Activated CD4-positive, alpha-beta T cell treated with anti-CD3 and anti-CD28 coated beads for 36 hours (primary cell): ENCODE measurements at places on chromosomes 2 and 18. TPM values are rescaled to one million over a fixed set of nuclear protein-coding genes. Genes with fewer than 3 reads are reported as not detected.
A peak's percentile ranks its signal among the peaks of the same experiment; 100 is the strongest.

The CRYBA2 gene
- not detected for total RNA-seq

The GPR39 gene
- total RNA-seq: not detected

The SERPINB12 gene
- total RNA-seq: not detected

The LRP2 gene
- 1.9 TPM for total RNA-seq

The PPM1B gene
- 42.0 TPM for total RNA-seq

The ANKAR gene
- 2.7 TPM for total RNA-seq

GRCh38 chr2:43467891-43468290 lies 127.9 kb downstream of the THADA start:
- DNase-seq: no peak

GRCh38 chr18:10565835-10566234 lies 40.0 kb downstream of the NAPG start:
- DNase-seq: no peak

DNA sequence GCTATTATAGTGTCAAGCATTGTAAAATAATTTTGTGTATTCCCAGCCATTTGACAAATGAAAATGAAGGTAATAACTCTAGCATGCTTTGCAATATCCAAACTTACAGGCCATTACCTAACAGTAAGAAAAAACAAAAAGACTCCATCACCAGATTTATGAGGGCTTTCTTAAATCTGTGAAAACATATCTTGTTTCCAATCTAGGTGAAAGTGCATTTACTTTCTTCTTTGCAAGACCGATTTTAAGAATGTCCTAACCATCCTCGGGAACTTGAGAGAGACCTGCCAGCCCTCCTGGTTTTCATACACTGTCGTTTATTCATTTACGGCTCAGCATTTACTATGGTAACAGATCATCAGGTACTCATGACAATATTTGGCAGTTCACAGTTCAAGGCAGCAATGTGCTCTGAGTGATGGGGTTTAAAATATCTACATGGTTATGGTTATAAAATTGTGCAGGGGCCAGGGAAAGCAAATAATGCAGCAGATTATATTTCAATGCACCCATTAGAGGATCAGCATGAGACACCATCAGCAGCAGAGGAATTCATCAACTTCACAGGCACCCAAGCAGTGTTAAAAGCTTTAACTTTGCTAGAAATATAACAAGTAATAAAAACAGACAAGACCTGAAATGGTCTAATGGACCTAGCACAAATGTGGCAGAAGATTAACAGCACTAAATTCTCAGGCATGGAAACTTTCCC lies 34.4 kb upstream of the PARD3B start:
- DNase-seq: no peak

- peak; percentile 67 for DNase-seq
Observed at GRCh38 chr2:95079199-95079683, 42.4 kb downstream of the MRPS5 start.

- DNase-seq: no peak
Observed at GRCh38 chr2:102268510-102269199, 42.7 kb upstream of the IL1RL1 start.

- no peak for DNase-seq
Observed at GRCh38 chr2:8558096-8558495, 123.8 kb upstream of the ID2 start.

DNA sequence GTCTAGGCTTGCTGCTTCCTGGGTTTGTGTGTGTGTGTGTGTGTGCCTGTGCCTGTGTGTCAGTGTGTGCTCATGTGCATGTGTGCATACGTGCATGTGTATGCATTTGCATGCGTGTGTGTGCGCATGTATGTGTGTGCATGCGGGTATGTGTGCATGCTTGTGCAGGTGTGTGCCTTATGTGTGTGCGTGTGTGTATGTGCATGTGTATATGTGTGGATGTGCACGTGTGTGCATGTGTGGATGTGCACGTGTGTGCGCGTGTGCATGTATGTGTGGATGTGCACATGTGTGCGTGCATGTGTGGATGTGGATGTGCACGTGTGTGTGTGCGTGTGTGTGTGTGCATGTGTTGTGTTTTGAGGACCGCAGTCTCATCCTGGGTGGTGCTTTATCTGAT lies 42.8 kb downstream of the LPIN1 start:
- no peak for DNase-seq

- DNase-seq: no peak
Observed at GRCh38 chr2:167509586-167509985, 621.3 kb downstream of the XIRP2 start.

- no peak for DNase-seq
Observed at GRCh38 chr2:118747637-118748036, 99.8 kb downstream of the EN1 start.

- no peak for DNase-seq
Observed at GRCh38 chr2:3709225-3709624, 5.8 kb downstream of the DCDC2C start.

DNA sequence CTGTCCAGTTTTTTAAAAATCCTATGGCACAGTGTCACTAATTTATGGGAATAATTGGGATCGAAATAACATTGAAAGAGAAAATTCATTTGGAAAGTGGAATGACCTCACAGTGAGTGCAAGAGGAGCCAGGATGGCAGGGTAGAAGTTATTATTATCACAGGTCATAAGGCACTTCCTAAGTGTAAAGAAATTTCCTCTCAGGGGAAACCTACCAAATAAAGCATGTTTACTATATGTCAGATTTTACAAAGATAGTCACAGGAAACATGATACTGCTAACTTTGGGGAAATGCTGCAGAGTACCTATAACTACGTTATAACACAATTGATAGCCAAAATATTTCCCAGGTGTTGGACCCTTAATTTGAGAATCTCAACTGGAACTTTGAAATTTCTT lies 226.3 kb upstream of the SMAD7 start:
- DNase-seq: no peak

- DNase-seq: no peak
Observed at GRCh38 chr18:50695431-50696176, 124.2 kb downstream of the MRO start.

DNA sequence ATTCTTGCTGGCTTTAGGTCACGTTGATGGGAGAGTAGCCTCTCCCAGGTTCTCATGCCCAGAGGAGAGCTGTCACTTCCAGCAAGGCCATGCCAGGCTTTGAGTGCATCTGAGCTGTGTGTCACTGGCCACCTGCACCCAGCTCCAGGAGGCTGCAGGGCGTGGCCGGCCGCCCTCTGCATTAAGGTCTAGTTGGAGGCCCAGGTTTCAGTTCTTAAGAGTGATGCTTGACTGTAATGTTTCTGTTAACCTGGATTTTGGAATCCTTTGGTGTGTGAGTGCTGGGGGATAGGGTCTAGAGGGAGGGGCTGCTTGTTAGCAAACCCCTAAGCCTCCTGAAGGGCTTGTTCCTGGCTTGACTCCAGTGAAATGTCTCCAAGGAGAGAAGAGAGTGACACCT lies 140.1 kb downstream of the ACOXL start:
- DNase-seq: no peak

DNA sequence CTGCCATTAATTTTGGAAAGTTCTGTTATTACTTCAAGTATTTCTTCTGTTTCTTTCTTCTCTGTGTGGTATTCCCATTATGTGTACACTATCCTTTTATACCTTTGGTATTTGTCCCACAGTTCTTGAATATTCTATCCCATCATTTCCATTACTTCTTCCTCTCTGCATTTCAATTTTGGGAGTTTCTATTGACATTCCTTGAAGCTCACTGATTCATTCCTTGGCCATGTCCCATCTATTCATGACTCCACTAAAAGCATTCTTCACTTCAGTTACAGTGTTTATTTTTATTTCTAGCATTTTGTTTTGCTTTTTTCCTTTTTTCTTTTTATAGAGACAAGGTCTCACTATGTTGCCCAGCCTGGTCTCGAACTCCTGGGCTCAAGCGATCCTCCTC lies 30.3 kb downstream of the PROC start:
- DNase-seq: no peak

- DNase-seq: no peak
Observed at GRCh38 chr2:100222844-100223243, 80.5 kb upstream of the AFF3 start.

DNA sequence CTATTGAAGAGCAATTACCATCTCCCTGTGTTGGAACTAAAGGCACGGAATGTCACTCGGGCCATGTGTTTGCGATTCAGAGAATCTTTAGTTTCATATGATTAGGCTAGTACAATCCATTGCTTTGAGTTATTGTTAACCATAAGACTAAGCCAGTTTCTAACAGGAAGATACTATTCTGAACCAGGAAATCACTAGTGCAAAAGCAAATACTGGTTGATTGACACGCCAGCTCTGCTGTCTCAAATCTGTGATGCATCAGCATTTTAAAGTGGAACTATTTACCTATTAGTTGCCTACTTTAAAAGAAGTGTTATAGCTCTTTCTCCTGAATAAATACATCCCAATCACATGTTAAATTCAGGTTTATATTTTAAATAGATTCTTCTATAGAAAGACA lies 61.9 kb downstream of the AFTPH start:
- DNase-seq: no peak

DNA sequence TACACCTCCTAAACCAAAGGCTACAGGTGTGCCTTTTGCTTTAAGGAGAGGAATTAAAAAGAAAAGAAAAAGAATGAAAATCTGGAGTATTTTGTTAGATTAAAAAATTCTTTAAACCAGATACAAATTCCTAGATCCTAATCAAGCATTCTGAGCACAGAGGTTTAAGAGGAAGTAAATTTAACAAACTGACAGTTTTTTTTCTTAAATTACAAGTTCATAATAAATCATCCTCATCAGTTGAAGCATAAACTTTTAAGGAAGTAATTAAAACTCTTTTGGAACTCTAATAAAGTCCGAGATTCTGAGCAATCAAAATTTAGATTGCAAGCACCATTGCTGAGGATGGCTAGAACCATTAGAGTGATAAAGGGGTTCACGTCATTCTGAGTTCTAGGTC lies 75.1 kb downstream of the POLE4 start:
- DNase-seq: no peak

DNA sequence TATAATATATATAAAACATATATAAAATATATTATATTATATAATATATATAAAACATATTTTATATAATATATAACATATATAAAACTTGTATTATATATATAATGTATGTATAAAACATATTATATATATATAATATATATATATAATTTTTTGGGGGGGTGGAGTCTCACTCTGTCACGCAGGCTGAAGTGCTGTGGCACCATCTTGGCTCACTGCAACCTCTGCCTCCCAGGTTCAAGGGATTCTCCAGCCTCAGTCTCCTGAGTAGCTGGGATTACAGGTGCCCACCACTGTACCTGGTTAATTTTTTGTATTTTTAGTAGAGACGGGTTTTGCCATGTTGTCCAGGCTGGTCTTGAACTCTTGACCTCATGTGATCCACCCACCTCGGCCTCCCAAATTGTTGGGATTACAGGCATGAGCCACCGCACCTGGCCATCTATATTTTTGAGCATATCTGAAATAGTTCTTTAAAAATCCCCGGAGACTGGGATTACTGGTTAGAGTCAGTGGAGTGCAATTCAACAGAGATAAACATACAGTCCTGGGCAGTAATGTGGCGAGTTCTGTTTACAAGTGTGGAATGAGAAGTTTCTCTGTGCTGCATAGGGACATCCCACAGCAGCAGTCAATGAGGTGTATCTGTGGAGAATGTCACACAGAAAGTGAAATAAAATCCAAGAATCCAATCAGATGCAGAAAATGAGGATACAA lies 208.4 kb downstream of the MYCN start:
- peak; percentile 13 for DNase-seq

DNA sequence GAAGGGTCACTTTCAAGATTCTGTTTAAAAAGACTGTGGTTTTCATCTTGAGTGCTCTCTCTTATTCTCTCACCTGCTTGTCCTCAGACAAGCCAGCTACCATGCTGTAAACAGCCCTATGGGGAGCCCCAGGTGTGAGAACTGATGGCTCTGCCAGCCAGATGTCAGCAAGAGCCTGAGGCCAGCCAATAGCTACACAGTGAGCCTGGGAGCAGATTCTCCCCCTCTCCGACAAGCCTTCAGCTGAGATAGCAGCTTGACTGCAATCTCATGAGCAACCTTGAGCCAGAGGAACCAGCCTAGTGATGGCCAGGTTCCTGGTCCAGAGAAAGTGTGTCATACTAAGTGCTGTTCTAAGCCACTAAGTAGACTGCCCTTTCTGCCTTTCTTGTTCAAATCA lies 272.1 kb downstream of the NAPG start:
- no peak for DNase-seq

DNA sequence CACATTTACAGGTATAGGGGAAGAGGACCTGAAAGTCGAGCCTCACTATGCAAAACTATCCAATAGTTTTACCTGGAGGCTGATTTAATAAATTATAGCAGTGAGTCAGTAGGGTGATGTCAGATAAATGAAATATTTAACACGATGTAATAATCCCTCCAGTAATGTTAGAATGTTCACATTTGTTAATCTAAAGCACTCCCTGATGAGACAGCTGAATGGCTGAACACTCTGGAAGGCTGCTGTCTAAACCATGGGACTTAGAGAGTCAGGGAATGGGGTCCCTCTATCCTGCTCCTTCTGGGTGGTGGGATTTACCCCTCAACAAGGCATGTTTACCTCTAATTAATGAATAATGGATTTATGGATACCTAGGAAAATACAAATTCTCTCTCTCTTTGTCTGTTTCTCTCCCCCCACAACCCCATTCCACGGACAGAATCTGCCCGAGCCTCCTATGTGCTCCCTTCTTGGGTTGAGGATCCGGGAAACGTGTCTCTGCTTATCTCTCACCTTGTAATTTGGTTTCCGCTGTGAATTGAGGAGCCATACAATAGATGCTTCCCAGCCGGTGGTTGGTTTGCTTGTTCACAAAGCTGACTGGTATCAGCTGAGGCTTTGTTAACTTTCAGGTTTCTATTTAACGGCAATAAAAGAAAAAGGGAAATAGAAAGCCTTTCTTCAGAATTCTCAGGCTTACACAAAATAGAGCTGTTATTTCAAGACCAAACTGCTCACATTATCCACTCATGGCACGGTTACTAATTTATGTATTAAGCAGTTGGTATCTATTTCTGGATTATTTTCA lies 25.9 kb downstream of the LRRC30 start:
- DNase-seq: no peak

GRCh38 chr18:10033016-10033399 lies 119.2 kb downstream of the VAPA start:
- no peak for DNase-seq

GRCh38 chr2:99431587-99432275 lies 58.1 kb downstream of the REV1 start:
- DNase-seq: no peak

DNA sequence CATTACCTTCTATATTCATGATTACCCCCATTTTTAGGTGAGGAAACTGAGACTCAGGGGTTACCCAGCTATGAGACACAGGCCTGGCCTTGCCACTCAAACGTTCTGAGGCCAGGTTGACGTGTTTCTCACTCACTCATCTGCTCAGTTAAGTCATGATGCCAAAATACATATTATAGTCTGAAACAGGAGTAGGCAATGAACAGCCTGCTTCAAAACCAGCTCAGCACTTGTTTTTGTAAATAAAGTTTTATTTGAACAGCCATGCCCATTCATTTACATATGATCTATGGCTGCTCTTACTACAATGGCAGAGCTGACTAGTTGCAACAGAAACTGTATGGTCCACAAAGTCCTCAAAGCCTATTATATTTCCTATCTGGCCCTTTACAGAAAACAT lies 74.1 kb upstream of the SMAD2 start:
- no peak for DNase-seq

DNA sequence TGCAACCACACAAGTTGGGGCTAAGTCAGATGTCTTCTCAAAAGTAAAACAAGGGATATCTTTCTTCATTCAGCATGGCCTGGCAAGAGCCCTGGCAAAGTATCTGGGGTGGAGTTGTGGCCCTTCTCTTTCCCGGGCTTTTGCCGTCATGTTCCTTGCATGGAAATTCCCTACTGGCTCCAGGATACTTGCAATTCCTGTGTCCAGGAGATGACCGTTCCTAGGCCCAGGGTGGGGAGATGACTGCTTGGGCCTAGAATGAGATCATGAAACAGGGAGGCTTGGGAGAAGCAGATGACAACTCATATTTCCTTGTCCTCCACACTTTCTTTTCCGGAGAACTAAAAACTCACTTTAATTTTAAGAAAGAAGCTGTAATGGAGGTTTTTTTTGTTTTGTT lies 60.9 kb downstream of the TGIF1 start:
- DNase-seq: no peak
